ENCODE measurements at places on chromosomes 5 and 9.

DNA sequence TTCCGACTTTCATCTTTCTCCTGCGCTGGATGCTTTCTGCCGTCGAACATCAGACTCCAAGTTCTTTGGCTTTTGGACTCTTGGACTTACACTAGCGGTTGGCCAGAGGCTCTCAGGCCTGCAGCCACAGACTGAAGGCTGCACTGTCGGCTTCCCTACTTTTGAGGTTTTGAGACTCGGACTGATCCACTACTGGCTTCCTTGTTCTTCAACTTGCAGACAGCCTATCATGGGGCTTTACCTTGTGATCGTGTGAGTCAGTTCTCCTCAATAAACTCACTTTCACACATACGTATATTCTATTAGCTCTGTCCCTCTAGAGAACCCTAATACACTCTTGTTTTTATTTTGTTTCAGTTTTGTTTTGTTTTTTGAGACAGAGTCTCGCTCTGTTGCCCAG is 10.3 kb downstream of the FKBP15 start:
- DNase-seq = no peak

GRCh38 chr5:52952483-52952882 is 36.7 kb upstream of the ITGA2 start:
- no peak for DNase-seq

GRCh38 chr5:17067657-17068392 is 131.7 kb upstream of the MYO10 start:
- no peak for DNase-seq

DNA sequence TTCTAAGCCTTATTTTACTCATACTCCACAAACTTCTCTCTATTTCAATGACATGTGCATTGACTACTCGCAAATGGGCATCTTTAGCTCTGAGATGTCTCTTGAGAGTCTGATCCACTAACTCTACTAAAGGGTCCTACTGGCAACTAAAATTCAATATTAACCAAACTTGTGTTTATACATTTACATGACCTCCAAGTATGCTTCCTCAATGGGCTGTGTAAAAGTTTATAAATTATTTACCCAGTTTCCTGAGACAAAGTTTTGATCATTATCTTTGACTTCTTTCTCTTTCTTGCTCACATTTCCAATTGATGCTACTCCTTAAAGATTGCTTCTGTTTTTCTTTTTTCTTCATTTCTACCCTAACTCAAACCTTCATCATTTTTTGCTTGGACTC is 510.1 kb upstream of the DAB2 start:
- DNase-seq = no peak
